ENCODE measurements at places on chromosomes 4 and X.

DNA sequence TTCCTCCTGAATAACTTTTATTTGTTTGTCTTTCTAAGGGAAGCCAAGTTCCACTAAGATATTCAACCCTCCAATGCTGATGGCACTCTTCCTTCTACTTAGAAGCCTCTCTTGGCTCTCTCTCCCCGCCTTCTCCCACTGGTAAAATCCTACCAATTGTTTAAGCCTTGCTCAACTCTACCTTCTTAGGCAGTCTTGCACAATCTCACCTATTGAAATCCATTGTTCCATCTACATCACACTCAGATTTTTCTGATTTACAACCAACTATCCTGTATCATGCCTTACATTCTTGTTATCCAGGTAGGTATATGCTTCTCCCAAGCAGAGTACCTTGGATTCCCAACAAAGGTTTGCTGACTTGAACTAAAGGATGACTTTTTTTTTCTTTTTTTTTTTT lies 69.1 kb downstream of the NR3C2 start:
- DNase-seq = no peak

GRCh38 chr4:122577808-122578781 lies 42.8 kb downstream of the IL21 start:
- peak; percentile 56 for DNase-seq

DNA sequence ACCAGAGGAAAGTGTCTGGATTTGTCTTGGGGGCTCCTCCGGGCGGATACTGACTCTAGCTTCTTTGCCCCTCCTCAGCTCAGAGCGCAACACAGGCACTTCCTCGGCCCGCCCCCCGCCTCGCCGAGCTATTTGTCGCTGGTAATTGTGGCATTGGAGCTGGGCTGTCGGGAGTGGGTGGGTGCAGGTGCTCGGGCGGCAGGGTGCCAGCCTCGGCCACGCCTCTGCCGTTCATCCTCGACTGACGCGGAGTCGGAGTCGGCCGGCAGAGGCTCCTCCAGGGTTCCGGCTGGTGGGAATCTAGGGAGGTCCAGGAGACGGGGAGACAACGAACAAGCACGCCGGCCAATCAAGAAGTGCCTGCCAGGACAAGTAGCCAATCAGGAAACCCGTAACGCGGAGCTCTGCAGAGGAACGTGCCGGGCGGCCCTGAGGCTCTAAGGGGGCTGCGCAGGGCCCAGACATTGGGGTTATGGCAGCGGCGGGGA lies 3.9 kb upstream of the SYN1 start:
- peak; percentile 78 for DNase-seq

DNA sequence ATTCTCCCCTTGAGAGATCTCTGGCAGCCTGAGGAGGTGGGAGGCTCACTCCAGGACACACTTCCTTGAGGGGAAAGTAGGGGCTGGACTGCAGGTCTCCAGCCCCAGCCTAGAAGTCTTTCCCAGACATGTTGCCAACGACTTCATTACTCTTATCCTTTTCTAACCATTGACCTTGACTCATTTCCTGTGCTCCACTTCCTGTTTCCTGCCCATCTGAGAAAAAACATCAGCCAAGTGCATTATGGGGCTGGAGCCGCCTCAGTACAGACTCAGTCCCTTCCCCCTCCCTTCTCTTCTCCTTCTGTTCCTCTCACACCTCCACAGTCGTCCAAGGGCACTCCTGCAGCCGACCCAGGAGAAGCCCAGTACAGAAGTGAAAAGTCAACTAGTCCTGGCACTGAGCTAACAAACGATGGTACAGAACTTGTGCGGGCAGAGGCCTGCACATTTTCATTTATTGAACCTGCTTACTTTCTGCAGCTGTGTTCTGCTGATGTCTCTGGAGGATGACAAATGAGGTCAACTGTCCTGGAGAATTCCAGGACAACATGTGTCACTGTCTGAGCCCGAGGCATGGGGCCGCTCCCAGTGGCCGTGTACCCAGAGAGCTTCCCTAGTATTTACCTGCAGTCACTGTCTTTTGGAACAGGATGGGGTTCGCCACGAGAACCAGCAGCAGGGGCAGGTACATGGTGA lies 20.1 kb downstream of the GPR143 start:
- DNase-seq = no peak

- DNase-seq = no peak
Measured at GRCh38 chrX:72130762-72131250, 909 bp downstream of the RTL5 start.

- DNase-seq = no peak
Measured at GRCh38 chrX:2682565-2683177, 8.4 kb upstream of the CD99 start.

GRCh38 chr4:25172961-25173915 lies 13.0 kb upstream of the SEPSECS start:
- DNase-seq = peak; percentile 91

GRCh38 chrX:103017542-103017941 lies 46.4 kb downstream of the BEX1 start:
- DNase-seq = no peak

DNA sequence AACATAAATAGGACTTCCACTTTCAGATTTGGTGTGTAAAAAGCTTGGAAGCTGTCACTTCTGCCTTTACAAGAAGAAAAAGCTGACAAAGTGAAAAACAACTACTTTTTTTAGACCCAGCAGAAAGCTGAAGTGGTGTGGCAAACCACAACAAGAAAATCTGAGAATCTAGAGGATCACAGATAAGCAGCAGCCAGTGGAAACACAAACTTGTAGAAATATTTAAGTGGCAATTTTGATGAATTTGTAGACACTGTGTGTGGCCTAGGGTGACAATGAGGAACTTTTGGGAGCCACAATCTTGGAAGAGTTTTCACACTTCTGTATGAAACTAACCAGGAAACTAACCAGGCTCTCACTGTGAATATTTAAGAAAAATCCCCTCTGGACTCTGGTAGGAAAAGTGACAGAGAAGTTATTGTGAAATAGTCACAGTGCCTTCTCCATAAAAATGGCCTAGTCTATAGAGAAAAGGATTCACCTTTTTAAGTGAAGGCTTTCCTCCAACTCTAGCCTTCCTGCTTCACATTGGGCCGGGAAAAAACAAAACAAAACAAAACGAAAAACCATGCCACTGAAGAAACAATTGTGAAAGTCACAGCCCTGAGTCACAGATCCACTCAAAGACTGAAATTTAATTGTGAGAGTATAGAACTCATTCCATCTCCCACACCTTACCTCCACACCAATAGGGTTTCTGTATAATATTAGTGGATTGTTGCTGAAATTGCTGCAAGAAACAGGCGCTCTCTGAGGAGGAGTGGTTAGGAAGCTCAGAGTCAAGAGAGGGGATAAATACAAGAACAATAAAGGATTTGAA lies 26.7 kb upstream of the GUCY1A1 start:
- no peak for DNase-seq

- no peak for DNase-seq
Measured at GRCh38 chr4:140070366-140070765, 83.6 kb downstream of the MAML3 start.

DNA sequence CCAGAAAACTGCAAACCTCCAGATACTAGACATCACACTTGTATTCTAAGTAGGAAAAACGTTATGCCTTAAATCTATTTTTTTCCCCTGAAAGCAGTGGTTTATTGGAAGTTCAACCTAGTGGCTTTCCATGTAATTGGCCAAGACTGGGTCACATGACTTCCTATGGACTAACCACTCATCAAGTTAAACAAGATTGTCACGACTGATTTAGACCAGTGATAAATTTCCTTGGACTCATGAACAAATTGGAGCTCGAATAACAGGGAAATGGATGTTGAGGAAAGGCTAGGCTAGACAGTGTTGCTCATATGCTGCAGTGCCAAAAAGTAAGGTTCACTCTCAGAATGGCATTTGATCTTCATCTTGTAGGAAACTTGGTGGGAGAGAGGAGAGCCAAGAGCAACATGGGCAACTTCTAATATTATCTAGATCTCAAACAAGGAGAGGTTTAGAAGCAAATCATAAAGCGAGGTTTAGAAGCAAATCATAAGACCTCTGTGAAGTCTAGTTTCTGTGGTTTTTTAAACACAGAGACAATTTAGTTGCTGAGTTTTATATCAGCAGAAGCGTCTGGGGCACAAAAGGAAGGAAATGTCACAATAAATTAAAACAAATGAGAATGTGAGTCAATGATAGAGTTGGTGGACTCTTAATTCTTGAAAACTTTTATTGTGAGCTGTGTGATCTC lies 165.6 kb upstream of the BOD1L1 start:
- no peak for DNase-seq

DNA sequence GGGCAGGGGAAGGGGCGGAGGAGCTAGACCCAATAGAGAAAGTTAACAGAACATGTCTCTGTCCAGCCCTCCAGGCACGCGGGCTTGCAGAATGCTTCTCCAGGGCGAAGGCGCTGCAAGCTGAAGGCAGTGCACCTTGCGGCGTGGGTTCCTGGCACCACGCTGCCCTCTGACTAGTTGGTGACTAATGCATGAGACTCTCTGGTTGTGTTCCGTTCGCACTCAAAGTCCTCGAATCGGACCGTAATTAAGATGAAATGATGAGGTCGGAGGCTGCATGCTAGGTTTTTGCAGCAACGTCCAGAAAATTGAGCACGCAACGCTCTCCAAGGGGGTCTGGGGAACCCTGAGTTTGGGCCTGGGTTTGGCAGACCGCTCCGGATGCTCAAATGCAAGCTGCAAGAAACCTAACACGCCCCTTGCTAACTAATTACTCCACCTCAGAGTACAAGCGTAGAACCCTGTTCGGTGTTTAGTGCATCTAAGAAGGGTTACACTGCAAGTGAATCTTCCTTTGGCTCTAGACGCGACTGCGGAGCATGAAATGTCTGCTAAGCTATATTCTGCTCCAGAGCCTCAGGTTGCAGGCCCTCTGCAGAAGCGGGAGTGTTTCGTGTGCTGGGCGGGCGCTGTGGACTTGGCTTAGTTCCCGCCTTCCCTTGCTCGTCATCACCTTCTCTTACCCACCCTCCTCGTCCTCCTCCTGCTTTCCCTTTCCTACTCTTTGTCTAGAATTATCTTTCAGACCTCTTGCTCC lies 57.1 kb upstream of the NKAP start:
- no peak for DNase-seq

- no peak for DNase-seq
Measured at GRCh38 chrX:134013524-134013923, 28.1 kb upstream of the GPC3 start.

DNA sequence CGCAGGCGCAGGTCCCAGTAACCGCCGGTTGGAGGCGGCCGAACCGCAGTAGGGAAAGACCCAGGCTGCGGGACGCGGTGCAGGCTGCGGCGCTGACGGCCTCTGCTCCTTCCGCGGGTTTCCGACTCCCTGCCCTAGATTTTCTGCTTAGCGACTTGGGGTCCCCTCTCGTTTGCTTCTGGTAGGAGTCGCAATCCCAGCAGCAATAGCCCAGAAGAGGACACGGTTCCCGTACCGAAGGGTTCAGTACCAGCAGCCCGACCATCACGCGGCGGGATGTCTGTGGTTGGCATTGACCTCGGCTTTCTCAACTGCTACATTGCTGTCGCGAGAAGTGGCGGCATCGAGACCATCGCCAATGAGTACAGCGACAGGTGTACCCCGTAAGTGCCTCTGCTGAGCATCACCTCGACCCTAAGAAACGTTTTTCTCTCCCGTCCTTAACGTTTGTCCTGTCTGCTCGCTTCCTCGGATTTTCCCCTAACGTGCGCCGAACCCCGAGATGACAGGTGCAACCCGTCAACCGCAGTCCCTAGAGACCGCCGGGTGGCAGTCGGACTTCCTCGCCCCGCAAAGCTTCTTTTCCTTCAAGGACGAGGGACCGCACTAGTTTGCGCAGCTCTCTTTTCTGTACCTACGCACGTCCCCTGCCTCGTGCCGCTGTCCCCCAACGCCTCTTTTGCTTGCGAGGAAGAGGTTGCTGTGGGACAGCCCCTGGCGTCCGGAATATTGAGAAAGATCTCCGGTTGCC lies at the start of gene HSPA4L:
Gene HSPA4L (plus strand): TSS at position 48 of the 751 bp plus-strand sequence. CDS start 229 bp downstream, at position 277.
- DNase-seq = peak; percentile 74

DNA sequence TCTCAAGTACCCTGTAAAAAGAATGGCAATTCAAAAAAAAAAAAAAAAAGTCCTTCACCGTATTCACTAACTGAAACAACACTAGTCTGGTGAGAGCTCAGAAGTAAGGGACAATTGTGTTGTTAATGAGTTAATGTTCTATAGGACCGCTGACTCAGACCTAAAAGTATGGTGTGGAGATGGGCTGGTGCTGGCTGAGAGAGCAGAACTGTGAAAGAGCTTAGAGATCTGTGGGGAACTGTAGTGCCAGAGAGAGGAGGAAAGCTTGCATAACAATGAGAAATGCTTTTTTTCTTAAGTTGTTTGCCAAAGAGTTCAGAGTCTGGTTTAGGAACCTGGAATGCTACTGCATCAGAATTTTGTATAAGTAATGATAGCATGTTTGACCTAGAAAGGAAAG lies 65.1 kb downstream of the LHFPL1 start:
- DNase-seq = peak; percentile 9

GRCh38 chr4:47525154-47525819 lies 40.2 kb downstream of the ATP10D start:
- peak; percentile 71 for DNase-seq

GRCh38 chr4:26175006-26175786 lies 145.6 kb upstream of the RBPJ start:
- DNase-seq = no peak

Measured in ACHN (cell line).